ENCODE measurements at places on chromosomes 16 and 17.
A peak's percentile ranks its signal among the peaks of the same experiment; 100 is the strongest.

- DNase-seq: no peak
Measured at GRCh38 chr17:38898812-38899348, 26.5 kb upstream of the LASP1NB start.

DNA sequence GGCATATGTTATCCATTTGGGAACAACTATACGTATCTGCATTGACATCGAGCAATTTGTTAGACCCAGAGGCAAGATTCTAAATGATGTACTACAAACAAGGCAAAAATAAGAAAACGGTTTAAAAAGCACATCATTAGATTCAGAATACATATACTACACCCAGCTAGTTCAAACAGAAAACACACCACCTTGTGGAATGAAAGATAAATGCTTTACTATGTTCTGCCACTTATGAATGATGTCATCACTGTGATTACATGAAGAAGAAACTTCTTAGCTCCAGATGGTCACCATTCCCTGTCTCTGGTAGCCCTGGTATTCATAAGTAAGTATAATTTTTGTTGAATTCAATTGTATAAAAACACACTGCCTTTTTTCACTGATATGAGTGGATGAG is 7.8 kb downstream of the NACA2 start:
- DNase-seq: no peak

- no peak for DNase-seq
Measured at GRCh38 chr17:30290696-30291542, 825 bp downstream of the BLMH start.

DNA sequence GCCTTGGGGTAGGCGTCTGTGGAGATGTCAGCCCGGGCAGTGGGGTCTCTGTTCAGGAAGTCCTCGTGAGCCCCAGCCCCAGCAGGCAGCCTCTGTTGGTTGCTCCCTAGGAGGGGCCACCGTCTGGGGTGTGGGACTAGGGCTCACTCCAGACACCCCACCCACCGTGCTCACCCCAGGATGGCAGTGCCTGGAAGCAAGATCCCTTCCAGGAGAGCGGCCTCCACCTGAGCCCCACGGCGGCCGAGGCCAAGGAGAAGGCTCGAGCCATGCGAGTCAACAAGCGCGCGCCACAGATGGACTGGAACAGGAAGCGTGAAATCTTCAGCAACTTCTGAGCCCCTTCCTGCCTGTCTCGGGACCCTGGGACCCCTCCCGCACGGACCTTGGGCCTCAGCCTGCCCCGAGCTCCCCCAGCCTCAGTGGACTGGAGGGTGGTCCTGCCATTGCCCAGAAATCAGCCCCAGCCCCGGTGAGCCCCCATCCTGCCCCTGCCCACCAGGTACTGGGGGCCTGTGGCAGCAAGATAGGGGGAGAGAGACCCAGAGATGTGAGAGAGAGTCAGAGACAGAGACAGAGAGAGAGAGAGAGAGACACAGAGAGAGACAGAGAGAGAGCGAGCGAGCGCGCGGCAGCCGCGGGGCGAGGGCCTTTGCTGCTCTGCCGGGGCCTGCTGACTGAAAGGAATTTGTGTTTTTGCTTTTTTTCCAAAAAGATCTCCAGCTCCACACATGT is 9.8 kb downstream of the NTHL1 start:
- no peak for DNase-seq

GRCh38 chr16:79714440-79714839 is 113.9 kb upstream of the MAF start:
- no peak for DNase-seq

- no peak for DNase-seq
Measured at GRCh38 chr17:19470530-19471261, 59.7 kb downstream of the RNF112 start.

DNA sequence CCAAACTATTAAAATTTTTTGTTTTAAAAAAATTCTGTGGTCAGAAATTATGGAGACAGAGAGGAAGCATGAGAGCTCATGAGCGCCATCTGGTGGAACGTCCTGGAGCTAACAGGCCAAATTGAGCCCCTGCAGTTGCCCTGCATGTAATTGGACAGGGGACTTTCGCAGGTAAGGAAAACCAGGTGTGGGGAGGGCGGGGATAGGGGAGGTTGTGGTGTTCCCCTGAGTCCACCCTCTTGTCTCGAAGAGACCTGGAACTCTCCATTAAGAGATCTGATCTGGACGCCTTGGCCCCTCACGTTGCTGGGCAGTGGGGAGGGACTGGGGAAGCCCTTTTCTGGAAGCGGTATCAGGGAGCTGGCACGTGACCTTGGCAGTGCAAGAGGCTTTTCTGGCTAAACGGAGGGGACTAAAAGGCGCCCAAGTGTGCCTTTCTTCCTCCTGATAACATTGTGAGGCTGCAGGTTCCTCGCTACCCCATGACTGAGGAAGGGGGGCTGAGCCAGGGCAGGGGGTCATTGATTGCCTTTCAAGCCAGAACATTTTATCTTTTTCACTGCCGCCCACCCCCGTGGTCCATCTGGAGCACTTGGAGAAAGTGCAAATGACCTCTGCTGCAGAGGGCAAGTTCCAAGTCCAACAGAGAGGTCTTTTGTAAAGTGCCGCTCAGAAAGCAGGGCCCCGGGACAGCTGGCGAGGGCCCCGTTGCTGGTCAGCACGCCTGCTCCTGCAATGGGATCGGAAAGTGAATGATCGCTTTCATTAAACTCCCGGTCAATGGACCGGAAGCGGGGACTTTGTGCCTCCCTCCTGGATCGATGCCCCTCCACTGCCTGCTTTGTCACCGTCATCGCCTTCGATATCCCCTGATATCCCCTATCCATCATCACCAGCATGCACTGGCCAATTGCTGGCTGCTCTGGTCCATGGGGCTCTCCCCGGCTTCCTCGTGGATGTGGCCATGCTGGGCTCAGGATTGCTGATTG is 18.4 kb downstream of the PDILT start:
- DNase-seq: peak; percentile 10

- no peak for DNase-seq
Measured at GRCh38 chr17:66542129-66542966, 239.9 kb downstream of the PRKCA start.

DNA sequence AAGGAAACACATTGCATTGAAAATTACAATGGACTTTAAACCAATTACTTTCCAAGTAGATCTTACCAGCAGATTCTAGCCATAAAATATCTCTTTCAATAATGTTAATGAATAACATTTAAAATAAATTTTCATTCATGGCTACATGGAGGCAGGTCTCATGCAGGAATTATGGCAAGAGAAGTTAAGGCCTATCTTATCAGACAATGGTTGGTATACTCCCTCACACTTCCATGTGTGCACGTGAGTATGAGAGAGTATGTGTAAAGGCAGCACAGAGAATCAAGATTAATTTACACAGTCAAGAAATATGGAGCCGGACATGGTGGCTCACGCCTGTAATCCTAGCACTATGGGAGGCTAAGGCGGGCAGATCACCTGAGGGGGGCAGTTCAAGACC is 76.5 kb downstream of the HELZ start:
- DNase-seq: no peak

GRCh38 chr17:64387545-64388171 is 3.0 kb downstream of the PECAM1 start:
- no peak for DNase-seq

- no peak for DNase-seq
Measured at GRCh38 chr16:89122322-89122851, 28.7 kb downstream of the ACSF3 start.

GRCh38 chr17:58337600-58338453 is 9.2 kb upstream of the TSPOAP1 start:
- no peak for DNase-seq

- DNase-seq: no peak
Measured at GRCh38 chr17:44572801-44573200, 15.5 kb downstream of the FZD2 start.

- no peak for DNase-seq
Measured at GRCh38 chr17:76869496-76870376, 1.5 kb downstream of the MGAT5B start.

GRCh38 chr16:22370038-22370820 is 4.2 kb downstream of the CDR2 start:
- no peak for DNase-seq

DNA sequence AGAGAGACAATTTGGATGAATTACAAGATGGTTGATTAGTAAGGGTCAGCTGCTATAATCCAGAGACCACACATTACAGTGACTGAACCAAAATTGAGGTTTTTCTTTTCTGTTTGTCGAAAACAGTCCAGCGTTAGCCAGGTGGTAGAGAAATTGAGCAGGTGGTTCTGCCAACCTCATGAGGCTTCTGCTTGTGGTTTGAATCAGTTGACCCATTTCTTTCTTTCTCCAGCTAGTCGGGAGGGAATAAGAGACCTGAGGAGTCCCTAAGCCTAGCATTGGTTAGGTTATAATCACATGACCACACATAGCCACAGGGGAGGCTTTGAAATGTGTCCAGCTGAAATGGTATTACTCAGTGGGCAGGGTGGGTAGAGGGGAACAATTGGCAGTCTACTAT is 504.6 kb downstream of the HS3ST4 start:
- no peak for DNase-seq

GRCh38 chr17:61411261-61412142 is 11.9 kb downstream of the TBX2 start:
- DNase-seq: no peak

DNA sequence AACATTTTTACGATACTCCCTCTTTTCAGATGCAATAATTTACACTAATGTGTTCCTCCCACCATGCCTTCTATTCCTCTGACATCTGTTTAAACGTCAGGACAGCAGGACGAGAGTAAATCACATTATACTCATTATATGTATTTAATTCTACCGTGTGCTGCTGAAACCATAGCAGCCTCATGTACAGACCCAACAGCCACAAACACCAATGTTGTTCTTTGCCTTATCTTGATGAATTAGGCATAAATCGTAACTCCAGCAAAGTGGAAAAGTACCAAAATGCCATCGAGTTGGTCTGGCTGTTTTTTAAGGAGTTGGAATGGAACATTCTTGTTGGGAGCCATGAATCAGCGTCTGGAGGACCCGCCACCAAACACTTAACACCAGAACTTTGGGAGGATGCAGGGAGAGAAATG is 82.9 kb upstream of the FOXF1 start:
- DNase-seq: no peak

DNA sequence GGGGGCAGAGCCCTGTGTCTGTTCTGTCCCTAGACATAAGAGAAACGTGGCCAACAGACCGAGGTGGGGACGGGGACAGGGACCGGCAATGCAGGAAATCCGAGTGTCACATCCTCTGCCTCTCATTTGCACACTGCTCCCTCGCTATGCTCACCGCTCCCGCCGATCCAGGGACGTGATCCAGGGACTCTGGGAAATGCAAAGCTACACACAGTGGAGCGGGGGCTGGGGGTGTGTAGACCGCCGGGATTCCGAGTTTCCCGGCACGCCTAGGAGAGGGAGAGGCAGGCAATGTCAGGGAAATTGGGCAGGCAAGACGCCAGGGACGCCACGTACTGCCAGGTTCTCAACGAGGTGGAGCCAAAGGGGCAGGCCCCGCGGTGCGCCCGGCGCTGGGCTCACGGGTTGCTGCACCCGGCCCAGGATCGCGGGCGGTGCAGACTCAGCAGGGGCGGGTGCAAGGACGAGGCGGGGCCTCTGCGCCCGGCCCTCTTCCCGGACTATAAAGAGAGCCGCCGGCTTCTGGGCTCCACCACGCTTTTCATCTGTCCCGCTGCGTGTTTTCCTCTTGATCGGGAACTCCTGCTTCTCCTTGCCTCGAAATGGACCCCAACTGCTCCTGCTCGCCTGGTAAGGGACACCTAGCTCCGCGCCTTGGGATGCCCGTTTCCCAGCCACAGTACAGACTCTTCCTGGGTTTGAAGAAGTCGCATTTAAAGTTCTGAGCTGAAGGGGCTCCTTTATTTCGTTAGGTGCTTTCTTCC is at the start of gene MT1X:
MT1X (plus strand) TSS at position 532 of the 764 bp plus-strand sequence; CDS start at position 603, 71 bp downstream.
- DNase-seq: peak; percentile 72

GRCh38 chr17:57810721-57811637 is 38.9 kb downstream of the MRPS23 start:
- no peak for DNase-seq

- DNase-seq: no peak
Measured at GRCh38 chr17:78763561-78763960, 18.5 kb downstream of the CYTH1 start.

DNA sequence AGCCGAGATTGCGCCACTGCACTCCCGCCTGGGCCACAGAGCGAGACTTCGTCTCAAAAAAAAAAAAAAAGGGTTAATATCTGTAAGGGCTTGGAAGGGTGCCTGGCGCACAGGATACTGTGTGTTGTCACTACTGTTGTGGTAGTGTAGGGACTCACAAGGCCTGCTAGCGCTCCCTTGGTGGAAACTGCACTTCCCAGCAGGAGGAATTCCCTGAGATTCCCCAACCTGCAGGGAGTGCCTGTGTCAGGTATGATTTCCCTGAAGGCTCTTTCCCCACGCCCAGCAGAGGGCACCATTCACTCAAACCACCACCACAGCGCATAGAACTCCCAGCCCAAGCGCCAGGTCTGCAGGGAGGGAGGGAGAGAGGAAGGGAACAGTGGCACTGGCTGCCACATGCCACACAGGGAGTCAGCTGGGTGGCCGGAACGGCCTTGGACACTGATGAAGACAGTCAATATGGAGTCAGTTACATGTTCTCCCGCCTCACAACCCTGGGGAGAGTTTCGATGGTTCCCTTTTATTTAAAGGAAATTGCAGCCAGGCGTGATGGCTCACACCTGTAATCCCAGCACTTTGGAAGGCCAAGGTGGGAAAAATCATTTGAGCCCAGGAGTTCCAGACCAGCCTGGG is 32.7 kb upstream of the CDH1 start:
- peak; percentile 61 for DNase-seq

DNA sequence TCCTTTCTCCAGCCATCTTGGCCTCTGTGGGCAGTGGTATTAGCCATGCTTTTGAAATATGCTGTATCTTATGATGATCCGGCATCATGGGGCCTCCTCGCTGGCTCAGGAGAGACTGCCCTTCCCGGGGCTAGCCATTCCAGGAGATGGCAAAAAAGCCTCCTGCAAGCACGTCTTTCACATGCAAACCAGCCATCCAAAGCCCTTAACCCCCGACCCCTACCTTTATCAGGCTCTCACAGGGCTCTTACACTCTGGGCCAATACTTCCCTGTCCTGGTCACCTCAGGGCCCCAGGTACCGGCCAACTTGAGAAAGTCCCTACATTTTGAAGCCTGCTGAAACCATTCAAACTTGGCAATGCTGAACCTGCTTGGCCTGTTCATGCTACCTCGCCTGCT is 36.4 kb downstream of the MYH13 start:
- no peak for DNase-seq

GRCh38 chr17:33038740-33039139 is 47.1 kb downstream of the SPACA3 start:
- peak; percentile 29 for DNase-seq

DNA sequence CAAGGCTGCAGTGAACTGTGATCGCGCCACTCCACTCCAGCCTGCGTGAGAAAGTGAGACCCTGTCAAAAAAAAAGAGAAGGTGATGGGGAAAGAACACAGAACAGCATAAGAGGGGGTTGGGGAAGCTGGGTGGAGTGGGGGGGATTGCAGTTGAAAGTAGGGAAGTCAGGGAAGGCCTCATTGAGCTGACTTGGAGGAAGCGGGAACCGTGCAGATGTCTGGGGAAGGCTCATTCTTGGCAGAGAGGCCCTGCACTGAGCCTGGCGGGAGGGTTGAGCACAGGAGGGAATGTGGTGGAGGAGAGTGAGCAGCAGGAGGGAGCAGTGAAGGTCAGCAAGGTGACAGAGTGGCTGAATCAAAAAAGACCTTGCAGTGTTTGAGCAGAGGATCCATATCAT is 26.9 kb downstream of the IL4R start:
- DNase-seq: no peak

- DNase-seq: no peak
Measured at GRCh38 chr17:49618028-49618611, 42.4 kb downstream of the NXPH3 start.
